BJ (cell line): ENCODE measurements at places on chromosomes 12 and 14.

- DNase-seq: no peak
These were observed 27.2 kb upstream of the ACTN1 start for GRCh38 chr14:69006346-69006745.

DNA sequence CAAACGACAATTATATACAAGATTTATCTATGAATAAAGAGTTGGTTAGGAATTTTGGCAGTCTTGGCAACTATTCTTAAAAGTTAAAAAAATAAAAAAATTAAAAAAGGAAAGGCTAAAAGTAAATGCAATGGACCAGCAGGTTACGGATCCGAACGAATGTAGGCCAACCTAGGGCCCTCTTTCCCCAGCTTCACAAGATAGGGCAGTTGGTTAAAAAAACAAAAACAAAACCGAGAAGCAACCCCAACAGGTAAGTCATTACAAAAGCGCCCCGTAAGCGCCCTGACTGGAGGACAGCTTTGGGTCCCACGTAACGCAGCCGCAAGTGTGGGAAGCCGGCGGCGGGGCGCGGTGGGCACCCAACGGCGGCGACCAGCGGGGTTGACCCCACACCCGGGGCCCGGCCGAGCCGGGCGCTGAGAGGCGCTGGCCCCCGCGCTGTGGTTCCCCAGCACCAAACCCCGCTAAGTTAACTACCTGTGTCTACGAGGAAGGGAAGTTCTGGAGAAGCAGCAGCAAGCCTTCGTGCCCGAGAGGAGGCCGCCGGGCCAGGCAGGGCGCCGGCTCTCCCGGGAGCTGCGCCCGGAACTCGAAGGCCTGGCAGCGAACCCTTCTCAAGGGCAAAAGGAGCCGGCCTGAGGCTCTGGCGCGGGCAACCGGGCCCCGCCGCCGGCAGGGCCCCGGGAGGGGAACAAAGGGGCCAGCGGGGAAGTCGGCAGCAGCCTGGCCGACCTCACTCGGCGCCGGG, 882 bp downstream of the HECTD1 start:
- no peak for DNase-seq

DNA sequence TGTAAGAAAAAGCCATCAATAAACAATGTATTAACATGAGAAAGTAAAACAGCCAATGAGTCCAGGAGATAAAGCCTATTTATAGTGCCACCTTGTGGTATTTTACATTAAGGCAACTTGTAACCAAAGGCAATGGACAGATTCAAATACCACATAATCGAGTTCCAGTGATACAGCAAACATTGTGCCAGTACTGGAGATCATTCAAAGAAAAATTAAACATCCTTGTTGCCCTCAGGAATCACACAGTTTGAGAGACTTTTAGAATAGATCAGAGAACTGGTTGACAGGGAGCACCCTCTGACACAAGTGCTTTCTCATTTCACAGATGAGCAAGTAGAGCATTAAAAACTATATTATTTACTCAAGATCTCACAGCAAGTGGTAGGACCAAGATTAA, 98.1 kb downstream of the DDHD1 start:
- DNase-seq: no peak

- DNase-seq: peak; percentile 88
These were observed 1324.1 kb downstream of the AACS start for GRCh38 chr12:126389220-126389841.

GRCh38 chr12:69623970-69624369, 13.3 kb upstream of the LRRC10 start:
- DNase-seq: no peak

GRCh38 chr12:16281157-16281556, 3.7 kb upstream of the SLC15A5 start:
- no peak for DNase-seq
